ENCODE measurements at places on chromosomes 12 and 14.

DNA sequence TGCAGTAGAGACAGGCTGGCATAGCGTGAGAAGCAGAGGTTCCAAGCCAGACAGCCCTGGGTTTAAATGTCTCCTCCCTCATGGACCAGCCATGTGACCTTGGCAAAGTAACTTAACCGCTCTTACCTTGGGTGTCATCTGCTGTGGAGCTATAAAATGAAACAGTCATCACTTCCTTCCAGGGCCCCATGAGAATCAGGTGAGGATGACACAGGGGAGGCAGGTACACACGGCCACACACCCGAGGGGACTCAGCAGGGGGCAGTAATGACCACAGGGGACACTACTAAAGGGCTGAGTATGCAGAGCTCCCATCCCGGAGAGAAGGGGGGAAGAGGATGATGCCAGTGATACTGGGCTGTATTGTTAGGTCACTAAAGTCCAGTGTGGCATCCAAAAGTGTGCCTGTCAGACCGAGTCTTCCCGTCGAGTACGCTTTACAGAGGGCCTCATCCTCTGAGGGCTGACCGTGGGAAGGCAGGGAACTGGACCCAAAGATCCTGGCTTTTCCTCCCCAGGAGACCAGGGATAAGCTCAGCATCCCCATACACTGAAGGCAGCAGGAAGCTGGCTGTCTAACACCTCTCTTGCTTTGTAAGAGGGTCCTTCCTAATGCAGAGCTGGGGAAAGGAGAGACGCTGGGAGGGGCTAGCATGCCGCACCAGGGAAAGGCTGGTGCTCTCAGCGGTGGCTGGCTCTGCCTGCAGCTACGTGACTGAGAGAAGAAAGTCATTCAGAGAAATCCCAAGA lies 94.2 kb downstream of the SINHCAF start:
- no peak for DNase-seq

- DNase-seq: no peak
Observed at GRCh38 chr14:104001003-104001402, 58.7 kb upstream of the RD3L start.

DNA sequence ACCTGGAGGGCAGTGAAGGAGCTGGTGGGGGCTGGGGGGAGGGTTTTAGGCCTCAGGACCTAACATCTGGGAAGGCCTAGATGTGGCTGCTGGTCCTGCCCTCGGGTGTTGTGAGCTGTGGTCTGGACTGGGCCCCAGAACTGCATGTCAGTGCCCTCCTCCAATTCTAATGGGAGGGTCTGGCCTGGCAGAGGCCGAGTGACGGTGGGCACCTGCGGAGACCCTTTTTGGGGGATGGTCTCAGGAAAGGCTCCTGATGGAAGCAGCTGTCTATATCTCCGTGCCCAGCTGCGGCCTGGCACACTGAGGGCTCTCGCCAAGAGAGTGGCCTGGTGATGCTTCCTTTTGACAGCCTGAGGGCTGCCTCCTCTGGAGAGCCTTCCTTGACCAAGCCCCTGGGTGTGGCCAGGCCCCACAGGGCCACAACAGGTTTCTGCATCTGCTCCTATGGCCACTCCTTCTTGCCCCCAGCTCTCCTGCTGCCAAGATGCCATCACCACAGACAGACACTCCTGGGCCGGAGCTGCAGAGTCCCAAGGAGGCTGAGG lies 5.3 kb downstream of the EXOC3L4 start:
- DNase-seq: no peak

DNA sequence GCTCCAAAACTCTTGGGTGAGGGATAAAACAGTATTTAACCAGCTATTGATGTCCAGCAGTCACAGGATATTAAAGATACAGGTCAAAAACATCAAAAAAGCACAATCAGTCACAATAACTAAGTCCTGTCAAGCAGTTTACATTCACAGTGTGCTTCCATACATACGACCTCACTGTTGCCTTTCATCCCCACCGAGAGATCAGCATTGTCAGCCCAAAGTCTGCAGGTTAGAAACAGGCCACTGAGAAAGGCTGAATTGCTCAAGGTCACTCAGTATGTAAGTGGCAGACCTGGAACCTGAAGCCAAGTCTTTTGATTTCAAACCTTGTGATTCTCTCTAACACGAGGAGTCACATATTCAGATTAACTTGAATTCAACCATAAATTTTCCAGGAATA lies 124.9 kb downstream of the GXYLT1 start:
- no peak for DNase-seq

- DNase-seq: no peak
Observed at GRCh38 chr12:2526371-2526770, 268.4 kb upstream of the FKBP4 start.

- no peak for DNase-seq
Observed at GRCh38 chr12:114679452-114679875, 4.5 kb downstream of the TBX3 start.

DNA sequence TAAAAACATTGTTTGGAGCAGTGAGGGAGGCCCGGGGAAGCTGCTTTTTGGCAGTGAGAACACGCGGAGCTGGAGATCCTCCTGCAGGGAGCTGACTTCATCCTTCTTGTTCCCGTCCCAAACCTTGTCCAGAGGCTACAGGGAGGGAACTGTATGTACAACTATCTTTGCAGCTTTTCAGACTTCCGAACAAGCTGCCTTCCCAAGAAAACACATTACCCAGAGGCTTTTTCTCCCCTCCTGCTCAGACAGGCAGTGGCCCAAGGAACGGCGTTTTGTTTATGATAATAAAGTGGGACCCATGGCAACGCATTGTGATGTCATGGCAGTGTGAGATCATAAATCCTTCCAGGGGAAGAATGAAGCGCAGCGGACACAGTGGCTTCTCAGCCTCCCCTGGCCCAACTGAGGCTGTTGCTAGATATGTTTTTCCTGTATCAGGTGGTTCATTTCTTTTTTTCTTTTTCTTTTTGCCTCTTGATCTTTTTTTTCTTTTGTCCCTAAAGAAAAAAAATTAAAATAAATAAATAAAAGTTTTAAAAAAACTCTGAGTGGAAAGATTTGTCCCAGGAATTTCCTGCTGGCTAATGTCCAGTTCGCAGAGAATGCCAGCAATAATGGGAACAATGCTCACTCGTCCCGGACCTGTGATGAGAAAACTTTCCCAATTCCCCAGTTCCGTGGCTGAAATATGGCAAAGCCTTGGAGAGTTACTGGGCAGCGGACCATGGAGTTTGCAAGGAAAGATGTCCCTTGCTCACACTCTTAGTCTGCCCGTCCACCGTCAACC lies 103.4 kb upstream of the MAP1LC3B2 start:
- DNase-seq: no peak

DNA sequence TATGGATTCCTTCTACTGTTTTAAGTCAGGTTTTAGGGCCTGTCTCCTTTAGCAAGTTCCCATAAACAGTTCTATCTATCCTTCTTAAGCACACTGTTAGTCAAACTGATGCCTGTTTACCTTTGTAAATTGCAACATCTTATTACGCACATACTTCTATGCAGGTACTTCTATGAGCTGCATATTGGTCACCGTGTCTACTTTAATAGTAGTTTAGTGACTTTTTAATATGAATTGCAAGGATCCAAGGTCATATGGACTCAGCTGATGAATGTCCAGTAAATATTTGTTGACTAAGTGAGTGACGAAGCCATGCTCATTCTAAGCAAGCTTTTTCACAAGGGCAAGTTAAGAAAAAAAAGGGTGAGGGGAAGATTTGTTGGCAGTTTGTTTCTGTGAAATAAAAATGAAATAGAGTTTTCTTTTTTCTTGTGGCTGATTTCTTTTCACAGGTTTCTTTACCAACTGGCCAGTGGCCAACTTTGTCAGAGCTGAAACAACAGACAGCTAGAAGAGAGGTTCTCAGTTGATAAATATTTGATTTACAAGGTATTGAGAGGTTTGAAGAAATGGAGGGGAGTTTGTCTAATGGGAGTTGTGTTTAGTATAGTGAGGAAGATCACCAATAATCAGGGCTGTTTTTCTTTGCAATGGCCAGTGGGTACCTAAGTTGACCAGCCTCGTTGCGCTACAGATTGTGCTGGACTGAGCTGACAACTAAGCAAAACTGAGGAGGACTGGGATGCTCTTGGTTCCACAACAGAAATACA lies 141.1 kb downstream of the SLC15A5 start:
- no peak for DNase-seq

DNA sequence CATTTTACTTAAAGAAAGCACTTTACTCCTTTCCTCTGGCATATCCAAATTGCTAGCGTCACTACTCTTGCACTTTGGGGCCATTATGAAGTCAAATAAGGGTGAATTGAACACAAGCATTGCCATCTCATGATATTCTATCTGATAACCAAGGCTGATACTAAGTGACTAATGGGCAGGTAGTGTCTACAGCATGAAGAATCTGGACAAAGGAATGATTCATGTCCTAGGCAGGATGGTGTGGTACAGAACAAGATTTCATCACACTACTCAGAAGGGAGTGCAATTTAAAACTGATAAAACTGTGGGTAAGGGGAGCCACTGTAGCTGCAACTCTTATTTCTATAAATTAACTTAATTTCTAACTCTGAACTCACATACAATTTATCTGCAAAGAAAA lies 7.7 kb upstream of the SLC6A15 start:
- DNase-seq: no peak

DNA sequence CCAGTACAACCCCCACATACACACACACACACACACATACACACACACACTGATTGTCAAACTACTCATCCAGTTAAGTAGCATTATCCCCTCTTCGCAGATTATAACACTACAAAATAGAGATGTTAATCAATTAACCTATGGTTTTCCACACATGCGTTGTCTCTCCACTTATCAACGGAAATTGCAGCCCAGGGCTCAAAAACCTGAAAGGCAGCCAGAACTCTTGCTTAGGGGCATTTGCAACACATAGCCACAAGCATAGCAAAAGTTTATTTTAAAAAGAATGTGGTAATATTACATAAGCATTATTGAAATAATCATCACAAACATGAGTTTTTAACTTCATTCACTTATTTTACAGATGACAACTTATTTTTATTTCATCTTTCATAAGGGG lies 265.8 kb downstream of the SLC16A7 start:
- DNase-seq: no peak

GRCh38 chr14:58444627-58445026 lies 17.1 kb downstream of the KIAA0586 start:
- DNase-seq: no peak

DNA sequence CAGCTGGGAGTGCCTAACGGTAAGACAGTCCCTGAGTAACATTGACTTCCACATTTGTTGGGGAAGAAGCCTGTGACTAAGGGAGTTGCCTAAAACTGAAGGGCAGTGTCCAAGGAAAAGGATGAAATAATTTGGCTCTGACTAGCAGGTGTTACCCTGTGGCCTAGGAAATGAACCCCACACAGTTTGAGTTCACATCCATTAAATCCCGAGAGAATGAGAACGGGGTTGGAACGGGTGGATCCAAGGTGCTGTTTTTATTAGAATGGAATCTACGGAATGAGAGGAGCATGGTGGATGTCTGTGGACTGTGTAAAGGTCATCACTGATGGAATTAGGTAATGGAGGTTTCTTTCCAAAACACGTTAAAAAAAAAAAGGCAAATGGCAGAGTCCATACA lies 324.0 kb downstream of the MED13L start:
- no peak for DNase-seq

- no peak for DNase-seq
Observed at GRCh38 chr12:121159467-121160307, 27.0 kb downstream of the P2RX7 start.

DNA sequence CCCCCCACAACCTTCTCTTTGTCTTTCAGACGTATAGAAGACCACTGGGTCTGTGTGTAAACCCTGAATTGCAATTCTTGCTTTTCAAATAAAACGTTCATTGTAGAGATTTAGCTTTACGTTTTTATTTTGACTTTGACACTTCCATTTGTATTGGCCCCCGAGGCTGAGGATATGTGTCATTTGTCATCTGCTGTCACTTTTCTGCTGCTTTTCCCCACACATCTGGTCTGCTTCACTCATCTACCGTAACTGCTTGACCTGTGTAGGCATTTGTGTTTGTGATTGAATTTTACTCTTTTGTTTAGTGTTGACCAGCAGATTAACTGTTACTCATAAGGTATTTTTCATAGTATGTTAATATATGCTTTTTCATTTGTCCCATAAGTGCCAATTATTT lies 157.2 kb upstream of the SYT10 start:
- DNase-seq: no peak

- DNase-seq: no peak
Observed at GRCh38 chr12:27191531-27191930, 52.6 kb upstream of the STK38L start.

GRCh38 chr14:74456684-74457564 lies 30.9 kb upstream of the SYNDIG1L start:
- DNase-seq: no peak

DNA sequence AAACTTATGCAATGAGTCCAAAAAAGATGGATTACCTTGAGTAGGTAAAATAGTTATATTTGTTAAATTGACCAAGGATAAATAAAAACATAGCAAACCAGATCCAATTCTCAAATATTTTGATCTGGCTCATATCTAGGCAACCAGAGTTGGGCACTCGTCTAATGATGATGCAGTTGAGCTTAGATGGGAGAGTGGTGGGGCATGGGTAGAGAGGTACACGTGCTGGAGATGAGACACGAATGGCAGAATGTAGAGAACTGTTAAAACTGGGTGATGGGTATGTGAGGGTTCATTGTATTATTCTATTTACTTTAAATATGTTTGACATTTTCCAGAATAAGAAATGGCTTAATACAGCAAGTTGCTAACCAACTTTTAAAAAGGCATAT lies 7.6 kb upstream of the RNF34 start:
- no peak for DNase-seq

DNA sequence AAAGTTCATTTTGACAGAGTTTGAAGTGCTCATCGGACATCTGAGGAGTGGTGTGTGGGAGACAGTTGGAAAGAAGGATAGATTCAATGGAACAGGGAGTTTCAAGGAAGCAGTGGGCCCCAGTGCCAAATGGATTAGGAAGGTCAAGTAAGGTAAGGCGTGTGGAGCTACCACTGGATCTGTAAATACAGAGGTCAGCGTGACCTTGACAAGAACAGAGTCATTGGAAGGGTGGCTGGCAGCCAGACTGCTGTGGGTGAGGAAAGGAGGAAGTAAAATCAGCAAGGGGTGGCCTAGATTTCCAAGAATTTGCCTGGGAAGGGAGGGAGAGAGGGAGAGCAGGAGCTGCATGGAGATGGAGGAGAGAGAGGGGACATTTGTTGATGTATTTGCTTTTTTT lies 68.2 kb upstream of the IGF1 start:
- no peak for DNase-seq

DNA sequence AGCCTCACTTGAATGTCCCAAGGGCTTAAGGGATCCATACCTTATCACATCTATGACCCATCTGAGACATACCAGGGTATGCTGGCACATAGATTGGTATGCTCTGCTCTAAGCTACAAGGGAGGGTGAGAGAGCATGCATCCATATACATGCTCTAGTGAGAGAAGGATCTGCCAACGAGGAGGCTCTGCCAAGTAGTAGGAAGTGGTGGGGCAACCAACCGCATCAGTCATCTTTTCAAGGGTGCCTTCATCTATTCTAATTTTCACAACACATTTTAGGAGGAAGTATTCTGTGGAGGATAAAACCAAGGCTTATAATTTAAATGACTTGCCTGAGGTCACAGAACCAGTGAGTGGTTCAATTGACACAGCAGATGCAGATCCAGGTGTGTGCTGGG lies 6.6 kb upstream of the PPM1A start:
- no peak for DNase-seq

All from occipital lobe (tissue), 3 donors.